Effector CD8-positive, alpha-beta T cell (primary cell): ENCODE measurements at places on chromosomes 7 and 10.

DNA sequence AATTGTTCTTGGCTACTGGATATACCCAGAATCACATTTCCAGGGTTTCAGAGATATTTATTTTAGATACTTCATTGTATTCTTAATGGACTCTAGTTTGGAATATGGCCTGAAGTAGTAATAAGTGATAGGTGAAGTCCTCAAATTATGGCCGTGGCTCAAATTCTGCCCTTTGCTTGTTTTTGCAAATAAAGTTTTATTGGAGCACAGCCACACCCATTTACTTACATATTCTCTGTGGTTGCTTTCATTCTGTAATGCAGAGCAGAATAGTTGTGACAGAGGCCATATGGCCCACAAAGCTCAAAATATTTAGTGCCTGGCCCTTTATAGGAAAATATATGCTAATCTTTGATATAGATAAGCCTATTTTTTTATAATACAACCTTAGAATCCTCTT, 19.5 kb downstream of the ANLN start:
- no peak for DNase-seq

DNA sequence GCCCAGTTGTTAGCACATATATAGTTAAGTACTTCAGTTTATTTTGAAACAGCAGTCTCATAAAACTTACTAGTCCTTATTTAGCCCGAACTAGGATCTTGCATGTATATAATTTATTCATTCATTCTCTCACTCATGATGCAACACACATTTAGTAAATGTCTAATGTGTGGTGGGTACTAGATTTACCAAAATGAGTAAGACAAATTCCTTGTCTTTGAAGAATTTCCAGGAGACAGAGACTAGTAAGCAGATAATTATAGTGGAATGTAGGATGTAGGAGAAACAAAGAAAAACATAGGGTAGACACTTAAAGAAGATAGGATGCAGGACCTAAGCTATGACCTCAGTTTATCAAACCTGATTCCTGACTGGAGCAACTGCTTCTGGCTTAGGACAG, 120.2 kb upstream of the AMPH start:
- no peak for DNase-seq

- DNase-seq, result peak; percentile 45
Observed at GRCh38 chr7:50206453-50207250, 97.9 kb upstream of the IKZF1 start.

GRCh38 chr10:77702166-77702565, 64.6 kb upstream of the KCNMA1 start:
- no peak for DNase-seq

DNA sequence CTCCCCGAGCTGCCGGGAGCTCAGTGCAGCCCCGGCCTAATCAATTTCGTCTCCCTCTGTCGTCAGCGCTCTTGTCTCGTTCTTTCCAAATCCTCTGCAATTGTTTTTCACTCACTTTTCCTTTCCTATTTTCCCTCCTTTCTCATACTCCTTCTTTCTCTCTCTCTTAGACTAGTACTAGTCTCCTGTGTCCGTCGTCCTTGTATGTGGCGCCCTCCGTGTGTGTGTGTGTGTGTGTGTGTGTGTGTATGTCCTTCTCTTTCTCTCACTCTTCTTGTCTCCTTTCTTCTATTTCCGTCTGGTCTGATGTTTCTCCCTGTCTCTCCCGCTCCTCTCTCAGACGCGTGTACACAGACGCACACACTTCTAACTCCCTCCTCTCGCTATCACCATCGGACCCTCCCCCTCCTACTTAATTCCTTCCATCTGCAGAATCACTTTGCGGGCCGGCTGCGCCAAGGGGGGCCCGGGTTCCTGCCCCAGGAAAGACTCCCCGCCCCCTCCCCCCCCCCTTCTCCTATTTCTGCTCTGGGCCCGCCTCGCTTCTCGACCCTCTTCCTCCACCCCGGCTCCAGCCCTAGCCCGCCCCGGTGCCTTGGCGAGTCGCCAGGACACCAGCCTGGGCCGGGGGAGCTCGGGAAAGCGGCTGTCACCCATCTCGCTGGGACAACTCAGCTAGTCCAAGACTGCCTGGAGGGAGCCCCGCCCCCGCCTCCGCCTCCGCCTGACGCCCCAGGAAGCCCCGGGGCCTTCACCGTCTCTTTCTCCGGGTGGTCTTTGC, 743 bp upstream of the ZCCHC24 start:
- peak; percentile 28 for DNase-seq

- DNase-seq, result no peak
Observed at GRCh38 chr10:121493521-121493920, 104.7 kb downstream of the FGFR2 start.

DNA sequence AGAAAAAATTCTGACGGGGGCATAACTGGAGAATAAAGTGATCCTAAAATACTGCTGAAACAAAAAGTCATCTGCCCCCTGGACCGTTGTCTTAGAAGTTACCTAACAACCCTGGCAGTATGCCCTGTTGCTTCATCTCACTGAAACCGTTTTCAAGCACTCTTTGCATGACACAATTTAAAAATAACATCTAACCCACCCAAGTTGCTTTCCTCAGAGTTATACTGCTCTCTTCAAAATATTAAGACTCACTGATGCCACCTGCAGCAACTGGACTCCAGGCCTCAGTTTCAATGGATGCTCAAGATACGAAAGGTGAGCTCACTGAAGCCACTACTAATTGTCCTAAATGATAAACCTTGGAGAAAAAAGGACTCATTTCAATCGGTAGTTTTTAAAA, 57.4 kb downstream of the CDK6 start:
- no peak for DNase-seq

DNA sequence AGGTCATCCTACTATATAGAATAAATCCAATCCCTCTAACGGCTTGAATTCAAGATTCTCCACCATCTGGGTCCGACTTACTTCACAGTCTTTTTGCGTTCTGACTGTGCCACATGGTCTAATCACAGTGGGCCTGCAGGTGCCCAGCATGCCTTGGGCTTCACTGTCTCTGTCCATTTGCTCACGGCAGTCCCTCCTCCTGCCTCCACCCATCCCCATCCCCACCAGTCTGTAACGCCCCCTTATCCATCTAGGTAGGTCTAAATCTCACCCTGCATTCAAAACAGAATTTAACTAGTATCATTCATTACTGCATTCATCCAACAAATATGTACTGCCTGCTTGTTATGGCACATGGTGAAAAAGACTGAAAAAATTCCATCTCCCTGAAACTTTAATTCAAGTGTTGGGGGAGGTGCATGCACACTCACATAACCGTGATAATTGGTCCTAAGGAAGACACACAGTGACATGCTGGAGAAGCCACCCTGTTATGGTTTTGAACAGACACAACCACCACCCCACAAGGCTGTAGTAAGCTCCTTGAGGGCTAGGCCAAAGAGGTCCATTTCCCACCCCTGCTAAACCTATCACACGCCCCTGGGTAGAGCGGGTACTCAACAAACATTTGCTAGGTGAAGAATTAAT, 24.2 kb downstream of the SORBS1 start:
- no peak for DNase-seq

GRCh38 chr7:66306243-66306642, 101.1 kb downstream of the TPST1 start:
- DNase-seq, result no peak

GRCh38 chr10:114306116-114306973, 67.3 kb downstream of the VWA2 start:
- DNase-seq, result no peak

DNA sequence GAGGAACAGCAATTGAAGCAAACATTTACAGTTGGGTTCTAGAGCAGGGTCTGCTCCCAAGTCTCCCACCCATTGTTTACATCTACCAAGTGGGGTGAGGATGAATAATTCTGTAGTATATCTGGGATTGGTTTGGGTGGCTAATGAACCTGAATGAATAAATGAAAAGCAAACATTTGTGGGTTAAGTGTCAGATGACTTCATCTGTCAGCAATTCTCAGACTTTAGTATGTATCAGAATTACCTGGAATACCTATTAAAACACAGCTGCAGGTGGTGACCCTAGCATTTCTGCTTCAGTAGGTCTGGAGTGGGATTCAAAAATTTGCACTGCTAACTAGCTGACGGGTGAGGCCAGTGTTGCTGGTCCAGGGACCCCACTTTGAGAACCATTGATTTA, 18.0 kb upstream of the NPVF start:
- DNase-seq, result no peak

DNA sequence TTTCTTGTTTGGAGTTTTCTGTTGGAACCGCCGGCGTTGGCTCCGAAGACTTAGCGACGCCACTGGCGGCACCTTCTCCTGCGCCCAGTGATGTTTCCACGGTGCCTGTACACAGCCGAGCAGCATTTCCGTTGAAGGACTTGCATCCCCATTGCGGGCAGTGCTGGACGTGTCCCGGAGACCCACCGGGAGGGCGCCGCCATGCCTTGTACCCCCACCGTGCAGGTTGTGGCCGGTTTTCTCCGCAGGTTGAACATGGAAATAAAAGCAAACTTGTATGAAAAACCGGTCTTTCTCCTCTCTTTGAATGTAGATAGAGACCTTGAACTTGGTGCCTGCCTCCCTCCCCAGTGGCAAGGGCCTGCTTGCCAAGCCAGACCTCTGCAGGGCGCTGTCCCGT, 22.9 kb upstream of the CHST12 start:
- no peak for DNase-seq

GRCh38 chr10:102344067-102344466, 51.4 kb upstream of the NFKB2 start:
- DNase-seq, result no peak

GRCh38 chr7:13257661-13258060, 570.2 kb downstream of the ARL4A start:
- DNase-seq, result no peak

DNA sequence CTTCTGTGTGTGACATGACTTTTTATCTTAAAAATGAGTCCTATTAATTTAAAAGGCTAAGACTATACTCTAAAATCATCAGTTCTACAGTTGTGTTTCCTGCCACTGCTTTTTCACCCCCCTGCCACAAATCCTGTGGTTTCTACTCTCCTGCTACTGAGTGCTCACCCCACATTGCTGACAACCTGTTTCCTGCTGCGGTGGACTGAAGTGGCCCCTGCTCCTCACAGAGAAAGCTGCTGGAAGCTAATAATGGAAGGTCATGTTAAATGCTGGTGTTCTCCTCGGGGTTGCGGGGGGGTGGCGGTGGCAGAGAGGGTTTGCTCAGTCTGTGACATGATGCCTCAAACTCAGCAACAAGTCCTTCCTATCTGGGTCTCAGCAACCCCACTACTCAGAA, 113.2 kb upstream of the INHBA start:
- DNase-seq, result no peak

- no peak for DNase-seq
Observed at GRCh38 chr7:137847568-137848050, 835 bp upstream of the DGKI start.

- no peak for DNase-seq
Observed at GRCh38 chr7:101232141-101232850, 5.3 kb downstream of the CLDN15 start.

- DNase-seq, result no peak
Observed at GRCh38 chr7:108239501-108240225, 109.5 kb upstream of the LAMB4 start.

DNA sequence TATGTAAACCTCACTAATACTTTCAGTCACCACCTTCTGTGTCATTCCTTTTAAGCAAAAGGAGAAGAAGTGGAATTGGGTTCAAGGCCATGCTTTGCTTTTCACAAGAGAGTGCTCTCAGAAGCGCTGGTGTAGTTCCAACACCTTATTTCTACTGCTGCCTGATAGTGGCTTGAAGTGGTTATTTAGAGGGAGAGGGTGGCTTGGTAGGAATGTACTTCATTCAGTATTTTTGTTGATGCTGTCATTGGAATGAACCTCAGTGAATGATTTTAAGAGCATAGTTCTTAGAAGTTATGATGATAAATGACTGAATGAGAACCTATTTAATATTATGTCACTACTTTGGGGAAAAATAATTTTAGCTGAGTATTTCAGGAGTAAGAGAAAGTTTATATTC, 396.7 kb downstream of the EXOC4 start:
- no peak for DNase-seq

GRCh38 chr10:5587151-5588079, 62.7 kb downstream of the CALML3 start:
- no peak for DNase-seq

- no peak for DNase-seq
Observed at GRCh38 chr10:23779301-23779700, 340.4 kb downstream of the OTUD1 start.

- no peak for DNase-seq
Observed at GRCh38 chr7:155032978-155033377, 30.1 kb upstream of the PAXIP1 start.

DNA sequence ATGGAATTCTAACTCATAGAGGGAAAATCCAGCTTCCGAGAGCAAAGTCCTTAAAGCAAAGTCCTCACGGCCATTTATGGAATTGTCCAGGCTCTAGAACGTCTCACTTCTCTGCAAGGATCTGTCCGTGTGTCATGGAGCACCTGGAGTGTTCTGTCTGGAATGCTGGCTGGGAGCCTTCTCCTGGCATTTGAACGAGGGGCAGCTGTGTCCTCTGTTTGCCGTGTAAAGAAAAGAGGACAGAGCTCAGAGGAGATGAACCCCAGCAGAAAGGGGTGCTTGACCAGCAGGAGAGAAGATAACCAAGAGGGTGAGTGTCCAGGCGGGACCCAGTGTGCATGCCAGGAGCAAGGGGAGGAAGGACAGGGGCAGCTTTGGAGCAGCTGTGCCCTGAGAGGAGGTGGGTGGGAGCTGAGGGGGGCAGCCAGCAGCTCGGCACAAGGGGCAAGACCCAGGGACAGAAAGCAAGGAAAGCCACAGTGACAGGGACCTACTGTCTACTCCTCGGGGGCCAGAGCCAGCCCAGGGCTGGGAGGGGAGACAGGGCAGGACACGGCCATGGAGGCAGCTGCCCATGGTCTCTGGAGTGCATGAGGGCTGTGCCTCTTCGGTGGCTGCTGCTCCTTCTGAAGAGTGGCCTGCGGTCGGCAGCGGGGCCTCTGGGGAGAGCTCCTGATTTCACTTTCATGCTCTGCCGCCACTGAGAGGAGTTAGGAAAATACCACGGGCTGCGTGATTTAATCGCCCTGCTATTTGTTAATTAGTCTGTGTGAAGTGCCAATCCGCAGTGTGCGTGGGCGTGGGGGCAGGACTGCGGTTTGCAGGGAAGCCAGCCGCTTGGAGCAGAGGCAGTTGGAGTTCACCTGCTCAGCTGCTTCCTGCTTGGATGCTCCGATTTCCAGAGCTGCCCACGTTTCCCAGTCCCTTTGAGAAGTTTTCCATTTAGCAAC, 149.3 kb upstream of the SHH start:
- no peak for DNase-seq

GRCh38 chr10:23419201-23419600, 19.7 kb upstream of the OTUD1 start:
- no peak for DNase-seq

- DNase-seq, result no peak
Observed at GRCh38 chr7:18013936-18014335, 13.7 kb downstream of the PRPS1L1 start.

DNA sequence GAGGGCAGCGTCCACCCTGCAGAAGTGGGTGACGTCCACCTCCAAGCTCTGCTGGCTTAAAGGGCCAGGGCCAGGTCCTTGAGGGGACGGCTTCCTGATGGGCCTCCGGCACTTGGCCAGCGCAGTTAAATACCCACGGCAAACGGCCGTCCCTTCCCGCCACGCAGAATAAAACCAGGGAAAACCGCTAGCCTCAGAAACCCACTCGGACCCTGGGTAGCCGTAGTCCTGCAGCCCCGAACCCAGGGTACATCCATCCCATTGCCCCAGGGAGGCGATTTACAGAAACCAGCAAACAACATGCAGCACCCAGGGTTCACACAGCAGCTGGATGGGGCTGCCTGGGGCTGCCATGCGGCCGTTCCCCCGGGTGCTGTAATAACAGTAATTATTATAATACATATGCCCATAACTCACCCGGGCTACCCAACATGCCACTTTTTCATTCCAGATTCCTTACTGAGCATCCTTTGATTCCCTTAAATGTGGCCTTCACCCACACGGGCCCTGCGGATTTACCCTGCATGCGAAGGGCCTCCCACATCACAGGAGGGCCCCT, 81.5 kb upstream of the PDGFA start:
- DNase-seq, result no peak
